Cerebellar cortex (tissue), 1 donor: ENCODE measurements at places on chromosomes 1 and 21.

- DNase-seq, result no peak
These were observed 23.3 kb upstream of the SRSF10 start for GRCh38 chr1:24003331-24003972.

GRCh38 chr1:61447106-61447967 lies 277.6 kb downstream of the TM2D1 start:
- no peak for DNase-seq

GRCh38 chr1:162383516-162383915 lies 2.0 kb downstream of the C1orf226 start:
- DNase-seq, result no peak

DNA sequence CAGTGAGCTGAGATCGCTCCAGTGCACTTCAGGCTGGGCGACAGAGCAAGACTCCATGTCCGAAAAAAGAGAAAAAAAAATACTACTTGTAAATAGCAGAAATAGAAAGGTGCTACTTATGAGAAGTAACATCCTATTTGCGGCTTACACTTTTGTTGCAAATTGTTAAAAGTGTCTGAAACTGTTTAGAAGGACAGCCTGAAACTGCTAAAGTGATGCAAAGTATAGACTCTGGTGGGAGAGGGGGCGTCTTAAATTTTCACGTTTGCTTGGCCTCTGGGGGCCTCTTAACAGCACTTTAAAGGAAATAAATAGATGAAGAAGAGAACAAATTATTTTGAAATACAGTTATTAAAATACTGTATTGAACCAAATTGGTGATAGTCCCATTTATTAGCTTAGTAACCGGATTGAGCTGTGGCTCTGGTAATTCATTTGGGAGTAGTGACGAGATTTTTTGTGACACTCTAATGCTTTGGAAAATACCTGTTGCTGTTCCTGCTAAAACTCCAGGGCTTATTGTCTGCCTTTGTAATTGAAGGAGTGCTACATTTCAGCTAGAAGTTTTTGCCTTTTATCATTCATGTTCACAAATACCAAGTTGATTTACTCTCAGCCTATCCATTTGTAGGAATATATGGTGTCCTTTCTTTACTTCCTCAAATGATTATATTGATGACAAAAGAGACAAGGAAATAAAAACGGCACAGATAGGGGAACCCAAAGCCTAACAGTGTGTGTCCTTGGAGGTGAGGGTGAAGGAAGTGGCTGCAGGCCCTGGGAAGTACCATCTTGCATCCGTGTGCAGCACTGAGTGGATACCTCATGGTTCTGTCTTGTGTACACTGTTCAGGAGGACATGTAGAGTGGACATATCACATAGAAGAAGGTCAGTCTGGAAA lies 6.2 kb downstream of the PKNOX1 start:
- no peak for DNase-seq

DNA sequence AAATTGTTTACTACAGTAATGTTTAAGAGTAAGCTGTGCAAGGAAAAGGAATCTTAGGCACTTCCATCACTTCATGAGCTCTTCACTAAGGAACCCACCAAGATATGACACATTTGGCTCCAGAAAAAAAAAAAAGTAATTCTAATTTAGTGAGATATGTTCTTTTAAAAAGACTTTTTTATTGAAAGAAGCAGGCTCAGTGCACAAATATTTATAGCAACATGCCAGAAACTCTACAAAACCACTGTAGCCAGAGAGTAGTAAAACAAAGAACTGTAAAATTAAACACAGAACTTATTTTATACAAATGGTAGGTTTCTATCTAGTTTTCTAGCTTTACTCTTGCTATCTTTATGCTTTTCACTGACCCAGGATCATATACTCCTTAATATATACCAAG lies 434.6 kb upstream of the ADGRL2 start:
- no peak for DNase-seq

- peak; percentile 48 for DNase-seq
These were observed 8.1 kb upstream of the VWA5B1 start for GRCh38 chr1:20282533-20282932.

GRCh38 chr1:58908561-58909560 lies 125.0 kb upstream of the JUN start:
- no peak for DNase-seq

- no peak for DNase-seq
These were observed 23.2 kb downstream of the F5 start for GRCh38 chr1:169563019-169563615.

DNA sequence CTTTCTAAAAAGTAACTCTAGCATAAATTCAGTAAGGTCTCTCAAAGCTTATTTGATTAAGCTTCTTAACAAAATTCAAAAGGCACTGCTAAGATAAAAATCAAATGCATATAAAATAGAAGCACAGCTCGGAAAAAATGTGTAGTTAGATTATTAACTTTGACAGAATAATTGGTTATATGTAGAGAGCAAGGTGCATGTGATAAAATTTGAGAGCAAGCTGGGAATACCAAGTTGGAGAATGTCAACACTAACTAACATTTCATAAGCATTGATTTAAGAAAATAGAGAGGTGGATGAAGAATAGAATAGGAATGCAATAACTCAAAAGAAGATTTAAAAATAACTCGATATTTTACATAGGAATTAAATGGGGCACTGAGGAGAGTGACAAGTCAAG lies 204.5 kb upstream of the GREM2 start:
- DNase-seq, result no peak

- DNase-seq, result no peak
These were observed 128.2 kb downstream of the TBX19 start for GRCh38 chr1:168408884-168409283.

GRCh38 chr1:76577525-76578185 lies 289.6 kb upstream of the ST6GALNAC5 start:
- DNase-seq, result peak; percentile 1

- DNase-seq, result no peak
These were observed 1326.5 kb upstream of the B3GALT2 start for GRCh38 chr1:194512957-194513356.

DNA sequence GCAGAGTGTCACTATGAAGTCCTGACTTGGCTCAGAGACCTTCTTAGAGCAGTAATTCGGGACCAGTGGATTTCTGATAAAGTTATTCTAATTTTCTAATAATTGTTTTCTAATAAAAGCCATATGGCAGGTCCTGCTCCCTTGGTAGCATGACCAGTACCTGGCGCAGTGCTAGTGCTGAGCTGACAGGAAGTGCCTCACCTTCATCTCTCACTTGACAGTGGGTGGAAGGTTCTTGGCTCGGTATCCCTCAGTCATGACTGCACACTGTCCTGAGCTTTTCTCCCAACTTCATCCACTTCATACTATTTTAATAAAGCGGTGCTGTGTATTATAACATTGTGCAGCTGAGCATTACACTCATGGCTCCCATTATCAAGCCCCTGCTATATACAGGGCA lies 14.1 kb downstream of the VANGL1 start:
- no peak for DNase-seq

DNA sequence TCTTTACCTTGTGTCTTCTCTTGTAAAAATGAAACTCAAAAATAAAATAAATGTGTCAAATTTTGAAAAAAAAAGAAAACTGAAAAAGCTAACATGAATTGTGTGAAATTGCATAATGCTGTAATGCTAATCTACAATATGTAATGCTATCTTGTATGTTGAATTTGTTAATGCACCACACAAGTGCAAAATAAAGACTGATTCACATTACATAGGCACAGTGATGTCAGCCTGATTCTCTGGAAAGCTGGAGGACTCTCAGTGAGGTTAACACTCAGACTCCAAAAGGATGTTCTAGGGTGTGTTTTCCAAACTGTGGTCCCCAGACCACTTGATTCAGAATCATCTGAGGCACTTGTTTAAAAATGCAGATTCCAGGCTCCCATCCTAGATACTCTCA lies 25.6 kb downstream of the SYT11 start:
- DNase-seq, result no peak

DNA sequence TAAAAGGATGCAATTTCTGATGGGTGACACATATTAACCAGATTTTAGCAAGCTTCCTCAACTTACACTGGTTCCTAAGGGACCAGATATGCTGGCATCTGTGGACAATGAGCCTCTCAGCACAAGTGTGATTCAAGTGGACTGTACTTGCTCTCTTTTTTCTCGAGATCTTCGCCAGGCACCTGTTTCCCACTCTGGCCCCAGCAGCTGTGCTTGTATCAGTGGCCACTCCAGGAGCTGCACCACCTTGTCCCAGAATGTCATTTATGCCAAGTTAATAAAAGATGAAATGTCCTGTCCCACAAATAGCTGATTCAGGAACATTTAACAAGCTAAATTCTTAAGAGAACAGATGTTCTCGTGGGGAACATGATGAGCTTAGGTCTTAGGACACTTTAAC lies 14.6 kb downstream of the C1orf198 start:
- DNase-seq, result no peak

- peak; percentile 18 for DNase-seq
These were observed 104.8 kb upstream of the GRIK1 start for GRCh38 chr21:30044447-30045064.

DNA sequence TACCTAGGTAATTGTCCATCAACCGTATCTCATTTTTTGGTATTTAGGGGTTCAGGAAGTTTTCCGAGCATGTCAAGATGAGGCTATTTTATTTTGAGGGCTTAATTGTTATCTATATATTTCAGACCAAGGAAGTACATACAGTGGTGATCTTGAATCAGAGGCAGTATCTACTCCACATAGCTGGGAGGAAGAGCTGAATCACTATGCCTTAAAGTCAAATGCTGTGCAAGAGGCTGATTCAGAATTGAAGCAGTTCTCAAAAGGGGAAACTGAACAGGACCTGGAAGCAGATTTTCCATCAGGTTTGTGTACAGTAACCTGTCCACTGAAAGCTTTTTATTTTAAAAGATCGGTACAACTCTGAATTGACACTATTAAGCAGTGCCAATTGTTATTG lies 130.2 kb downstream of the ZMYM4 start:
- no peak for DNase-seq

DNA sequence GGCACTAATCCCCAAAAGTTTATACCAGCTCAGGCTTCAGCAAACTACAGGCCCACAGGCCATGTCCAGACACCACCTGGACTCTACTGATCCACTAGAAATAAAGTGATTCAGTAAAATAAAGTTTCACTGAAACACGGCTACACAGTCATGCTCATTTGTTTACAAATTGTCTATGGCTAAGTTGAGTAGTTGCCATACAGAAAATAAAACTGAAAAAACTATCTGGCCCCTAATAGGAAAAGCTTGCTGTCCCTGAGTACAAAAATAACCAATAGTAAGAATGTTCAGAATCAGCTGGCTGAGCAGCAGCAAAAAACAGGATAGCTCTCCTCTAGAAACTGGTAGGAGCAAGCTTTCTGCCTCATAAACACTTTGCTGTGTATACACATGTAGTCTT lies 221.5 kb downstream of the RERE start:
- DNase-seq, result no peak

DNA sequence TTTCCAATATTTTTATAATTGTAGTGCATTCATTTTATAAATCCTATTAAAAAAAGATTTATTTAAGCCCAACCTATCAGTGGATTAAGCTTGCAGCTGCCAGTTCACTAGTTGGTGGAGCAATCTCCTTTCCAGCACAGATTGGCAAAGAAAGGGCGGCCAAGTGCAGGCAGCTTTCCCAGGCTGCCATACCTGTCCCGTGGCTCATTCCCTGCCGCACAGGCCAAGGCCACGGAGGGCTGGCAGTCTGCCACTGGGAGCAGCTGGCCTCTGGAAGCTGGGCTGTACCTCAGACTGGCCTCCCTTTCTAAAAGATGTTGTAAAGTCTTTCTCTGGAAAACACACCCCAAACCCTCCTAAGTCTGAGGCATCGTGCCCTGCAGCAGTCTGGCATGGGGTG lies 74.2 kb downstream of the SIM2 start:
- peak; percentile 90 for DNase-seq

GRCh38 chr1:6624710-6625583 lies at the start of gene THAP3:
Gene THAP3 (plus strand): TSS chr1:6624868. CDS start chr1:6625219, 351 bp downstream.
- DNase-seq, result peak; percentile 98

GRCh38 chr1:23947366-23947765 lies 12.3 kb upstream of the PNRC2 start:
- DNase-seq, result no peak

DNA sequence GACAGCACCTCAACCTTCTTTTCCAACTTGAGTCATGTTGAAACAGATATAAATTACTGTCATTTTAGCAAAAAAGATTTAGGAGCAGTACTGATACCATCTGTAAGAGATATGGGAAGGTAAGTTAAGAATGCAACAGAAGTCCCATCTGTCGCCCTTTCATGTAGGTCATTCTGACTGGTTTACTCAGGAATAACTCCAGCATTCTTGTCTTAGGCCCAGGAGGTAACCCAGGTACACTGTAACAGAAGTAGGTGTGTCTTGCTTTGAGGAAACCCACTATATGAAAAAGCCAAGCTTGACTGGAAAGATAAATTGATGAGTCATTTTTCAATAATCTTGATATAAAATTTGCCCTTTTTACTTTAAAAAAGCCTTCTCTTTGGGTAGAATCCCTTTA lies 35.4 kb downstream of the PGM1 start:
- DNase-seq, result peak; percentile 53

- no peak for DNase-seq
These were observed 389.7 kb downstream of the OMA1 start for GRCh38 chr1:58156831-58157230.

- DNase-seq, result peak; percentile 83
These were observed 24.1 kb downstream of the SLC26A9 start for GRCh38 chr1:205918955-205919746.

GRCh38 chr1:19825298-19825697 lies 10.2 kb upstream of the RNF186 start:
- DNase-seq, result peak; percentile 6

- DNase-seq, result no peak
These were observed 26.2 kb upstream of the UHMK1 start for GRCh38 chr1:162471290-162471853.

DNA sequence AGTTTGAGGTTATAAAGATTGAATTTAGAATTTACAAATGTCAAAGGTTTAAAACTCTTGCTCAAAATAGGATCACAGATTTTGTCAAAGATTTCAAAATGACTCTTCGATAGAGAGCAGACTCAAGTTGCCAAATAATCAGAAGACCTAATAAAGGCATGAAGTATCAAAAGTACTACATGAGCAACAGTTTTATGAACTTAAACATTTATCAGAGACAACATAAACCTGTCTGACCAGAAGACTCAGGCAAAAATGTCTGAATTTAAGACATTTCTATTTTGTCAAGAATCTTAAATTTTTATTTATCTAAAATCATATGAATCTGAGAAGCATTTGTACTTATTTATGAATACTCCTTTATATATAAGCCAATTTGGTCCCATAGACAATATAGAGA lies 330.9 kb downstream of the PTPRU start:
- DNase-seq, result no peak

GRCh38 chr21:33360281-33360680 lies 35.5 kb downstream of the IFNAR1 start:
- DNase-seq, result no peak

DNA sequence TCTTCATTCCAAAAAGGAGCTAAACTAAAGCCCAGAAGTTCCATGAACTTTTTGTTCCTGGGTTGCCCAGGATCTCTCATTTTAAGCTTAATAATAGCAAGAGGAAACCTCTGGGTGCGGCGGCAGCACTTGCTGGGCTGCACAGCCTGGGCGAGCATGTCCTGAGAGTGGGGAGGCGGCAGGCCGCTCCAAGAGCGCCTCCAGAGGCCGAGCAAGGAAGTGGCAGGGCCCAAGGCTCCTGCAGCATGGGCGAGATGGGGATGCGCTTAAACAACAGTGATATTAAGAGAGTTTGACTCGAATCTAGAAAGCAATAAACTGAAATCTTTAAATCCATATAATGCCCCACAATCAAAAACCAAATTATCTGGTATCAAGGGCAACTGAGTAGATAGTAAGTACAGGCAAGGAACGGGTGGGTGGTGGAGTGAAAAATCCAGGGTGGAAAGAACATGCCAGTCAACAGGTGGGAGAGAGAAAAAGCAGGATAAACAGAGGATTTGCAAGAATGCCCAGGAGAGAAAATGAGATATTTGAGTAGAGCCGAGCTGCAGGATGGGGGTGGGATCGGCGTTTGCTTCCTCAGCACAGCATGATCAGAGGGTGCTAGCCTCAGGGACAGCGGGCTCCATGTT lies 14.1 kb upstream of the TNR start:
- DNase-seq, result no peak
